CD4-positive, alpha-beta T cell treated with Interleukin-15 for 4 hours (primary cell): ENCODE measurements at places on chromosomes 2 and 18.

DNA sequence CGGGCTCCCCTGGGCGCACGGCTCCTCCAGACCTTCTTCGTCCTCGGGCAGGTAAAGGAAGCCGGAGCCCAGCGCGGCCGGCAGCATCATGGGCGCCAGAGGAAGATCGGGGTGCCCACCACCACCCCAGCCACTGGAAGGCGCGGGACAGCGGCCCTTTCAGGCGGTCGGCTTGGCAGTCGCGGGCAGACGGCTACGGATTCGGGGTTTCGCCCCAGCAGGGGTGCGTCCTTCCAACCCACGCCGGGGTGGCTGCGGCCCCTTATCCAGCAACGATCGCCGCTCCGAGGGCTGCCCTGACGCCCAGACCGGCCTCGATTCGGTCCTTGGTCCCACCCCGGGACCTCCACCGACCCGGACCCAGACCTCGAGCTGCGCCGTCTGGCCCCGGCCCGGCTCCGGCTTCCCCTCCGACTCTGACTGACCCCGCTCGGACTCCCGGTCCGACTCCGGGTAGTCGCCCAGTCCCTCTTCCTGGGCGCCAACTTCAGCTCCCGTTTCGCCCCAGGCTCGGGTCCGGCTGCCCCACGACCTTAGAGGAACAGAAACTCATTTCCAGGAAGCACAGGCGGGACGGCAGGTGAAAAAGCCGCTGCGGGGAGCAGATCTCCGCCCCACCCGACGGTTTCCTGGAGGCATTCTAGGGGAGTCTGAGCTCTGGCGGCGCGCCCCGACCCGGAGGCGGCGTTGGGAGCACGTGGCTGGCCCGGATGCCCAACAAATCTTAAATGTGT, 30.2 kb upstream of the SSB start:
- peak; percentile 39 for DNase-seq

DNA sequence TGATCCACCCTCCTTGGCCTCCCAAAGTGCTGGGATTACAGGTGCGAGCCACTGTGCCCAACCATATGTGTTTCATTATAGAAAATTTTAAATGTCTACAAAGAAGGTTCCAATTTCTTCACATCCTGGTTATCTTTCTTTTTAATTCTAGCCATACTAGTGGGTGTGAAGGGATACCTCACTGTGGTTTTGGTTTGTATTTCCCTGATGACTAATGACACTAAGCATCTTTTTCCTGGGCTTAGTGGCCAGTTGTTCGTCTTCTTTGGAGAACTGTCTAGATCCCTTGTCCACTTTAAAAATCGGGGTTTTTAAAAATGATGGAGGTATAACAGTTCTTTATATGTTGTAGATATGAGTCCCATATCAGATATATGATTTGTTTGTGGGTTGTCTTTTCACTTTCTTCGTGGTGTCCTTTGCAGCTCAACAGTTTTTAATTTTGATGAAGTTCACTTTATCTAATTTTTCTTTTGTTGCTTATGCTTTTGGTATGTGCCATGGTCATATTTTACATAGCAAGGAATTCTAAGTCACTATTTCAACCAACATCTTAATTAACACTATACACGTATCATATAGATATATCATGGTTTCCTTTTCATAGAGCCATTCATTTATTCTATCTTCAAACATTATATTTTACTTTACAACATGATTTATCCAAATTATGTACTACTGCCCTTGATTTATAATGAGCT, 135.0 kb upstream of the RIOK3 start:
- no peak for DNase-seq

DNA sequence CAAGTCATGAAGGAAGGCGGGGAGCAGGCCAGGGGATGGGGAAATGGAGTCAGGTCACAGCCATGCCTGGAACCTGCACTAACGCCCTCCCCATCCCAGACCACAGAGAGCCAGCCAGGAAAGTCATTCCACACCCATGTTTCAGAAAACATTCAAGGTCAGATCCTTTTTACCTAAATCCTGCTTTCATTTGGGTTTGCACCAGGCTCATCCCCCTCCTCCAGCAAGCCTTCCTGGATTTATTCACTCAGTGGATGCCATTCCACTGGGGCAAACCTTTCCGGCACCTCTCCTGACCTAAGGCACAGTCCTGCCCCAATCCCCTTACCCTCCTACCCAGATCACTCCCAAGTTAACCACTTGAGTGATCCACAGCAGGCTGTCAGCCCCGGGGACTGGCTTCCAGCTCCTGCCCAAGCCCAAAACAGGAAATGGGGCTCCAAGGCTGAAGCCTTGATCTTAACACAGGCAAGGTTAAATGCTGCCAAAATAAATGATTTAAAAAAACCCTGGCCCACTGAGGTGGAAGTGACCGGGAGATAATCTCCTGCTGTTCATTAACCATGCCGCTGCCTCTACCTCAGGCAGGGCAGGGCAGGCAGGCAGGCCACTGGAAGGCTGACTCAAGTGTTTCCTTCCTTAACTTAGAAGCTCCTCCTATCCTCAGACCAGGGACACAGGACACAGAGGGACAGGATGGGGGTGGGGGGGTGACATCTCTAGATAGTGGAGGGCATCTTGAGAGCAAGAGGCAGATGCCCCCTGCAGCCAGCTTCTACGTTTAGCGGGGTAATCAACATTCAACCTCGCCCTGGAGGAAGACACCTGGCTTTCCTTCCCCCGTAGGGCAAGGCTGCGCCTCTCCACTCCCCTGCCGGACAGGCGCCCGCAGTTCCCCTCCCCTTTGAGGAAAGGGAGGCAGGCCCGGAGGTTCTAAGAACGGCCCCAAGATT, 1.4 kb downstream of the RAB11FIP5 start:
- no peak for DNase-seq

DNA sequence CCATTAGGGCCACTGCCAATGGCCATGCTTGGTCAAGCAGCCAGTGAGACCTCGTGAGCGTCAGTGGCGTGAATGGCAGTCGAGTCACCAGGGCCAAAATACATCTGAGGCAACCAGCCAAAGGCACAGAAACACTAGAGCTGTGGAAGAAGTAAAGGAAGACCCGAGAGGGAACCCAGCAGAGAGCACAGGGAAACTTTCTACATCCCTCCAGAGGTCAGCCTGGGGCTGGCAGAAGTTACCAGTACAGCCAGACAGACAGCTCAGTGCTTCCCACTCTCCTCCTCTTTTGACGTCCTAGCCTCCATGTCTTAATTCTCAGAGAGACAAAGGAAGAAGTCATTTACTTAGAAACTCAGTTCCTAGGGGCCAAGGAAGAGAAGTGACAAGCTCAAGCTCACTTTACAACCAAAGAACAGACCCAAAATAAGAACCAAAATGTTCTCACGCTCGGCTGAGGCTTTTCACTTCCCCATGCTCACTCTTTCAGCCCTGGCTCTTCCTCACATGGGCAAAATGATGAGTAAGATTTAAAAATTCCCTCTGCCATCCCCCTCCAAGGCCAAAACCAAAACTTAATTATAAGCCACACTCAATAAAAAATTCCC, 8.7 kb downstream of the CYRIA start:
- DNase-seq = no peak

GRCh38 chr2:122999258-122999657, 1025.8 kb upstream of the CNTNAP5 start:
- DNase-seq = no peak

DNA sequence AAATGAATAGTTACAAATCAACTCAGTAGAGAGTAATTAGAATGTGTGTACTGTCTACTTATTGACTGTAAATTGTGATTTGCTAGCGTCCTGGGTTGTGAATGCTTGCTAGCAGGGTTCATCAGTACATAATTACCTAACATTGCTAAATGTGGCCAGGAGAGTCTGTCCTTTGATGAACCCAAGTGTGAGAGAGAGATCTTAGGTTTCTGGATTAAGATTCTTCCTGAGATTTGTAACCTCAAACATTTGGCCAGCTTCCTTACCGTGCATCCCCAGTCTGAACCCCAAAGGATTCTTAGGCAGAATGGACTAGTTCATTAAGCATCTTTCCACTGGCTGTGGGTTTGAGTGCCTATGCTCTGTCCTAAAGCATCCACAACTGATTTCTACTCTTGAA, 84.0 kb upstream of the ITPRID2 start:
- no peak for DNase-seq

GRCh38 chr2:128941751-128942150, 623.1 kb upstream of the HS6ST1 start:
- DNase-seq = no peak

DNA sequence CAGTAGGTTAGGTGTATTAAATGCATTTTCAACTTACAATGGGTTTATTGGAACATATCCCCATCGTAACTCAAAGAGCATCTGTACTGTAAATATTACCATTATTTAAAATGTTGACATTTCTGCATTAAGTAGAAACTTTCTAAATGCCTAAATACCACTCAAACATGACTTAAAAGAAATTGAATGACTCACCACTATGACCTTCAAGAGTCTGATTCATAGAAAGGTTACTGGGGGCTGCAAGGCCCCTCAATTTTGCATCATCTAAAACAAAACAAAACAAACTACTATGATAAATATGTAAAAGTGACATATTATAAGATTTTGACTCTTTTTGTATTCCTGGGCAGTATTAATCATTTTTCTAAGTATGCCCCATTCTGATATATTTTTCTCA, 7.6 kb downstream of the WDR35 start:
- DNase-seq = no peak

DNA sequence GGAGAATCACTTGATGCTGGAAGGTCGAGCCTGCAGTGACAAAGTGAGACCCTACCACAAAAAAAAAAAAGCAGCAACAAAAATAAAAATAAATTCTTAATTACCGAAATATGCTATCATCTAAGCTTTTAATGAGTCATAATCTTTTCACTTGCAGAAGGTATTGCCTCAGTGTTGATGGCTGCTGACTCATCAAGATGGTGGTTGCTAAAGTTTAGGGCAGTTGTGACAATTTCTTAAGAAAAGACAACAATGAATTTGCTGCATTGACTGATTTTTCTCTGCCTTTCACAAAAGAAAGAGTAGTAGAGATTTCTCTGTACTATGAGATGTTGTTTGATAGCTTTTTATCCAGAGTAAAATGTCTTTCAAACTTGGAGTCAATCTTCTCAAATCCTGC, 1809.0 kb downstream of the SUCLG1 start:
- no peak for DNase-seq

- DNase-seq = no peak
Measured at GRCh38 chr18:63099091-63099840, 220.3 kb downstream of the BCL2 start.

GRCh38 chr18:58253871-58254270, 209.8 kb downstream of the NEDD4L start:
- DNase-seq = no peak

- no peak for DNase-seq
Measured at GRCh38 chr2:73685764-73686438, 43.7 kb upstream of the NAT8 start.

GRCh38 chr2:105919191-105919811, 174.6 kb downstream of the NCK2 start:
- no peak for DNase-seq

GRCh38 chr2:38496927-38497669, 105.6 kb downstream of the HNRNPLL start:
- no peak for DNase-seq

GRCh38 chr2:6368281-6368680, 497.4 kb downstream of the CMPK2 start:
- no peak for DNase-seq

DNA sequence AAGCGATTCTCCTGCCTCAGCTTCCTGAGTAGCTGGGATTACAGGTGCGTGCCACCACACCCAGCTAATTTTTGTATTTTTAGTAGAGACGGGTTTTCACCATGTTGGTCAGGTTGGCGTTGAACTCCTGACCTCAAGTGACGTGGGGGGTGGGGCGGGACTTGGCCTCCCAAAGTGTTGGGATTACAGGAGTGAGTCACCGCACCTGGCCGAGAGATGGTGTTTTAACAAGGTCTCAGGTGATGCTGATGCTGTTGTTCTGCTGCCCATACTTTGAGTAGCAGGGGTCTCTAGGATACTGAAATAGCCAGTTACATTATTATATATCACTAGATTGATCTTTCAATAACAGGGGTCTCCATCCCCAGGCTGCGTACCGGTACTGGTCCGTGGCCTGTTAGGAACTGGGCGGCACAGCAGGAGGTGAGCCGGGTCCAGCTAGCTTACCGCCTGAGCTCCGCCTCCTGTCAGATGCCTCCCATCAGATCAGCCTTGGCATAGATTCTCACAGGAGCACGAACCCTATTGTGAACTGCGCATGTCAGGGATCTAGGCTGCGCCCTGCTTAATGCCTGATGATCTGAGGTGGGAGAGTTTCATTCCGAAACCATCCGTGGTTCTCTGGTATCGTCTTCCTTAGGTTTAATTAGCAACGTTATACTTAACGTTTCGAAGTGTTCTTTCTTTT, 48.3 kb upstream of the SLC38A11 start:
- DNase-seq = no peak

DNA sequence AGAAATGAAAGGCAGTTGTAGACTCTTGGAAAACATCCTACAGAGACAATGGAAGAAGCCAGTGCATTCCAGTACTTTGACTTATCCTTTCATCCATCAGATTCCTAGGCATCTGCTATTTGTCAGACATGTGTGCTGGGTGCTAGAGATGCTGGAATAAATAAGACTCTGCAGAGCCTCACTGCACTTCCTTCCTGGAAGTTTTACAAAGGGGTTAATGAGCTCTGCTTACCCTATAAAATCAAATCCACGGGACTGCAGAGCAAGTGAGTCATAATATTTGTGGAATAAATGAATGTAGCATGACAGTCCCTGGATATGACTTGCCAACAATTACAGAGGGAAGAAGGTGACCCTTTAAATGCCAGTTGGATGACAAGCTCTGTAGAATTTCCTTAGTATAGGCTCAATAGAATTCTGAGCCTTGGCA, 52.7 kb upstream of the NPAS2 start:
- DNase-seq = no peak

GRCh38 chr18:30862900-30863299, 179.6 kb downstream of the DSC3 start:
- no peak for DNase-seq

DNA sequence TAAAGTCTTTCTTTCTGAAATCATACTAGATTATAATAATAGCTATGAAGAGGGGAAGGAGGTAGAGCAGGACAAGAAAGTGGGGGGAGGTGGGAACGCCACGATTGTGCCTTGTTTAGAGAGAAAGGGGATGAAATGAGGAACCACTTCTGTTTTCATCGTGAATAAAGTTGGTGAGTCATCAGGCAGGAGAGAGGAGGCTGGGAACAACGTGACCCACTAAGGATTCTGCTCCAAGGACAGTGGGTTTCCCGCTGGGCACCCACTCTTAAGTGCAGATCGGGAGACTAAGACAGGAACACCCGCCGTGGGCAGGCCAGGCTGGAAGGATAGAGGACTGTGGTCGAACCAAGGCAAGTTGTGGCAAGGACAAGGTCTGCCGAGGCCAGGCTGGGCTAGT, 158.2 kb downstream of the L3MBTL4 start:
- no peak for DNase-seq

- DNase-seq = no peak
Measured at GRCh38 chr2:123826729-123827271, 198.3 kb upstream of the CNTNAP5 start.
